ENCODE measurements at places on chromosomes 16 and 17.

- no peak for DNase-seq
These were observed 14.2 kb upstream of the CD300A start for GRCh38 chr17:74452033-74452840.

DNA sequence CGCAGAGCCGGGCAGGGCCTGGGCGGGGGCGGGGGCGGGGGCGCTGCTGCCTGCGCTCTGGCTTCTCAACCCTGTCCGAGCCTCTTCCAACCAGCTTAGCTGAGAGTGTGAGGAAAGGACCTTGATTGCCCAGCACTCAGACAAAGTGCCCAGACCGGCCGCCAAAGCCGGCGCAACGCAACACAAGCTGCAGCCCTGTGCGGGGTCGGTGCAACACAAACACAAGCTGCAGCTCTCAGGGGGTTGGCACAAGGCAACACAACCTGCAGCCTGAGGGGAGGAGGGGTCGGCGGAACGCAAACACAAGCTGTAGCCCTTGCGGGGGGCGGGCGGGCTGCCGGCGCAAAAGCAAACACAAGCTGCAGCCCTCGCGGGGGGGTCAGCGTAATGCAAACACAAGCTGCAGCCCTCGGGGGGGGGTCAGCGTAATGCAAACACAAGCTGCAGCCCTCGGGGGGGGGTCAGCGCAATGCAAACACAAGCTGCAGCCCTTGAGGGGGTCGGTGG lies 60.0 kb downstream of the KLHDC4 start:
- no peak for DNase-seq

DNA sequence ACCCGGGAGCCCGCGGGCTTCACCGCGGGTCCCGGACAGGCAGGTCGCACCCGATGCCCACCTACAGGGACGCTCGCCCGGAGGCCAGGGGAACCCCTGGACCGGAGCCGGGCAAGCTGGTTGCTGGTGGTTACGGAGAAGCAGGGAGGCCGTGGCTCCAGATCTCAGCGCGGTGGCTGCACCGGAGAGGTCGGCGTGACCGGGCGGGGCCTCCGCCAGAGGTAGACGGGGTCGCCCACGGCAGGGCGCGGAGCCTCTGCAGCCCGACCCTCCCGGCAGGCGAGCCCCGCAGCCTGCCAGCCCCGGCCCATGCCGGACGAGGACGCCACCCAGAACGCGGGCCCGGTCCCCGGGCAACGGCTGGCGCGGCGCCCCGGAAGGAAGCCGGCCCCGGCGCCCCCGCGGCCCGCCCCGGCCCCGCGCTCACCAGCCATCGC lies 341 bp downstream of the PCYT2 start:
- DNase-seq, result no peak

DNA sequence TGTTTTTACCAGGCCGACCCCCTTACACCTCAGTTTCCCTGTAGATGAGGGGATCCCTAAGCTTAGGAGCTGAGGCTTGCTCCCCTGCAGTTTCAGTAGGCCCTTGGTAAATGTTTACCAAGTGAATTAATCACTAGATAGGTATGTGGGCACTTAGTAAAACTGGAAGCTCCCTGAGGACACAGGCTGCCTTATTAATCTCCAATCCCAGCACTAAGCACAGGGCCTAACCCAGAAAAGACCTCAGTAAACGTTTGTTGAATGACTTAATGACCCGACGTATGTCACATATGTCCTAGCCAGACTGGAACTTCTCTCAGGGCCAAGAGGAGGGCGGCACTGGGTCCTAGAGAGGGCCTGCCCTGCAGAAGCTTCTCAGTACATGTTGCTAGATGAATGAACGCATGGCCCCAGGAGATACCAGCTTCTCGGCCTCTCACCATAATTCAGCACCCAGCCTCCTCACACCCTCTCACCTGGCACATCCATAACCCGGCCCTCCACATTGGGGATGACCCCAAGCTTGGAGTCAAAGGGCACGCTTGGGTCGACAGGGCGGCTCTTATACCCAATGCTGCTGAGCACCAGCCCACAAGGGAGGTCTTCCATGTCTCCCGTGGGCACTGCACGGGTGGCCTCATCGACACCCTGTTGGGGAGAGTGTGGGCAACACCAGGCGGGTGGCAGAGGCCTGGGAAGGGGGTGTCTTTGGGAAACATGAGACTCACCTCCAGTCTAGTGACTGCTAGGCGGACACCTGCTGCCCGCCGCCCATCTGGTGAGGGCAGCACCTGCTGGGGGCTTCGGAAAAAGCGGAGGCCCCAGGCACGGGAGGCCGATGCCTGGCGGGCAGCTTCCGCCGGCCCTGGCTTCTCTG lies 4.0 kb upstream of the GRIN2C start:
- no peak for DNase-seq

DNA sequence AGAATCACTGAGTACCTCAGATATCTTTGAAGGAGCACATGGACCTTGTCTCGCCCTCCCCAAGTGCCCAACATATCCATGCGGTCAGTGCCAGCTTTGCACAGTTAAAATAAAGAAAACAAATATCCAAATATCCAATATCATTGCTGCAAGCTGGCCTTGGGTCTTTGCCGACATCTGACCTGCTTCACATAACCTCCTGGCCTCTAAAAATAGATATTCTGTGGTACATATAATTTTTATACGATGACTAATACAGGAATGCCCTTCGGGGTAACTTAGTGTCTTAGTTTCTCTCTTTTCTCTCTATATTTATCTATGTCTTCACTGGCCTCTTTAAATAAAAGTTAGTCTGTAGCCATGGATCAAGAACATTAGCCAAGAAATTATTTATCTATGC lies 67.8 kb downstream of the MAF start:
- no peak for DNase-seq

DNA sequence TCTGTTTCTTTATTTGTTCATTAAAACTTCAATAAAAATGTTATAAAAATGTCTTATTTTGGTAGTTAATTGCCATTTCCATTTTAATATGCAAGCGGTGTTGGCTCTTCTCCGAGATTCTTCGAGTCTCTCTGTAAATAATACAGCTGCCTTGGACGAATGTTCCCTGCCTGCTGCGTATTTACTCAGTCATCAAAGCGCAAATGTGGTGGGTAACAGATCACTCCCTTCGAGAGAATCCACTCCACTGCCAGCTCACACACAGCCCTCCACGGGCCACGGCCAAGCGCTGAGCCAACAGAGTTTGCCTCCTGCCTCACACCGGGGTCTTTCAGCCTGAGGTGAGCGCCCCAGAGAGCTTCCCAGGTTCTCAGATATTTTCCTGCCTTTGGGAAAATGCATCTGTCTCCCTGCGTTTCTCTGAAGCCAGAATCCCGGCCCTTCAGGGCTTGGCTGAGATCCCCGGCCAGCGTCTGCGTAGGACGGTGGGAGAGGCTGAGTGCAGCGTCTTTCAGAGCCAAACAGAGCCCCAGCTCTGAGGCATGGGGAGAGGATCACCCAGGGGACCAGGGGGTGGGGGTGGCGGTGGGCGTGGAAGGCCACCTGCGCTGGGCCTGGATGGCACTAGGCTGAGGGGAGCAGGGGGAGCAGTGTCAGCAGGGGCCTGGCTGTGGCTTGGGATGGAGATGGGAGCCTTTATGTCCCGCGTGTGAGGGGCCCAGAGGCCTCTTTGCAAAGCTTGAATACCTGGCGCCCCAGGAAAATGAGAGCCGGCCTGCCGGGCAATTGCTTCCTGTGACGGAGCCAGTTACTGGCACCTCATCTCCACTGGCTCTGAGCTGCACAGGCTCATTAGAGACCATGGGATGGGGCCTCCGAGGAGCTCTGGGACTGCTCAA lies 248.7 kb downstream of the RBFOX3 start:
- DNase-seq, result no peak
